Activated naive CD4-positive, alpha-beta T cell (primary cell): ENCODE measurements at places on chromosomes 5 and 9.

- DNase-seq: no peak
These were observed 17.5 kb upstream of the SPRY4 start for GRCh38 chr5:142342128-142342981.

GRCh38 chr5:135678640-135679268 is 100.0 kb upstream of the CXCL14 start:
- no peak for DNase-seq

DNA sequence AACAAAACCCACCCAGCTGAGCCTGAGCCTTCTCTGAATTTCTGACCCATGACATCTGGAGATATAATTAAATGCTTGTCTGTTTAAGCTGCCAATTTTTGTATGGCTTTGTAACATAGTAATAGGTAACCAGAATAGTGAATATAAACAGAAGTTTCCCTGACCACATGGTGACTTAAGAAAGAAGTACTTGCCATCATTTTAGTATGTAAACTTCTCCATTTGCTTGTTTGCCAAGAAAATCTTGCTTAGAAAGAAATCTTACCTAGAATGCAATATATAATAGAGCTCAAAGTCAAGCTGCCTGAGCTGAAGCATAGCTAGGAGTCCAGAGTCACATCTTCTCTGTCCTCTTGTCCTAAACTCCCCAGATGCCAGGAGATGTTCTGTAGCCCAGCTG is 117.0 kb downstream of the PCSK1 start:
- DNase-seq: no peak

GRCh38 chr9:86349271-86349670 is 4.9 kb downstream of the TUT7 start:
- DNase-seq: no peak

DNA sequence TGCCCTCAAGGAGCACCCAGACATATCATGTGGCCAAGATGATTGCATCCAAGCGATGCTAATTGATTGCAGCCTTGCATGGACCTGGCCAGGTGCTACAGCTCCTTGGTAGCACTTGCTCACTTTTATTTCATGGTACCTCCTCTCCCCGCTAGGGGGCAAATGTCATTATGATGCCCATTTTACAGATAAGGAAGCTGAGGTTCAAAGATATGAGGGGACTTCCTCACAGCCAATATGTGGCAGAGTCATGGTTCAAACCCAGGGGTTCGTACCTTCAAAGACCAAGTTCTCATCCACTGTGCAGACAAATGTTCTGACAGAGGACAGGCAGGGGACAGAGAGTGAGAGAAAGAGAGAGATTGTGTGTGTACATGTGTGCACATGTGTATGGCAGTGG is 21.9 kb upstream of the KCNMB1 start:
- DNase-seq: no peak

- DNase-seq: no peak
These were observed 24.2 kb downstream of the P4HA2 start for GRCh38 chr5:132203464-132203818.

GRCh38 chr5:143373076-143373475 is 30.4 kb downstream of the NR3C1 start:
- DNase-seq: no peak

- no peak for DNase-seq
These were observed 278.2 kb downstream of the BRINP1 start for GRCh38 chr9:119091074-119091473.

DNA sequence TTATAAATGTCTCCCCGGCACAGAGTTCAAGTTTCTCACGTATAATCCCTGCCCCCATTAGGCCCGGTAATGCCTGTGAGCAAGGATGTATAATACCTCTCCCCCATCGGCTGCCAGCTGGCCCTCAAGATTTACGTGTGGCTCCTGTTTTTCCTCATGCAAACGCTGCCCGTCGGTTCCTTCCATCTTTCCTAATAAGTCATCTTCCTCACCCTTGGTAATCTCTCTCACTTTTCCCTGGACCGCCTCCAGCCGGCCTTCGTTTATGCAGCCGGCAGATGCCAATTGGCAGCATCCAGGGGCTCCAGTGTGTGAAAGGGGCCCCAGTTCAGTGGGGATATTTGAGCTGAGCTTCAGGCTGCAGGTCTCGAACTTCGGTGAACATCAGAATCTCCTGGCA is 86.5 kb upstream of the NEURL1B start:
- no peak for DNase-seq

GRCh38 chr5:160555971-160556631 is 134.4 kb downstream of the PTTG1 start:
- no peak for DNase-seq

- no peak for DNase-seq
These were observed 74.3 kb downstream of the C5orf15 start for GRCh38 chr5:133894143-133894542.

- DNase-seq: no peak
These were observed 264.8 kb downstream of the CETN3 start for GRCh38 chr5:90144625-90145327.

DNA sequence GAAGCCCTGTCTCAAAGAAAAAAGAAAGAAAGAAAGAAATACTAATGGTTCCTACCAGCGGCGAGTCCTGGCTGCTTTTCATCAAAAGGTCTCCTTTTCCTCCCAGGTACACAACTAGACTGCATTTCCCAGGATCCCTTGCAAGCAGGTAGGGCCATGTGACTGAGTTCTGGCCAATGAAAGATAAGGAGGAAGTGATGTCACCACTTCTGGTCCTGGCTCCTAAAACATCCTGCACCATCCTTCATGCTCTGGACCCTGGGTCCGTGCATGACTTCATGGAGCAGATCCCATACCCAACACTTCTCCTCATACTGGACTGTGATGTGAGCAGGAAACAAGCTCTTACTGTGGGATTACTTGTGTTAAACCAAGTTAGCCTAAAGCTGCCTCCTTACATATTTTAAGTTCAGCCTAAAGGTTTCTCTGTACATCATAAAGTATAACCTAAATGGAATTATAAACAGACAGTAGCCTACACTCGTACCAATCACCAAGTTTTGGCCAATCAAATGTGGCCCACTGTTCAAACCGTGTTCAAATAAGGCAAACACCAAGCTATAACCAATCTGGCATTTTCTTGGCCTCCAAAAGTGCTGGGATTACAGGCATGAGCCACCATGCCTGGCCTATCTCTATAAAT is 30.2 kb upstream of the FUBP3 start:
- DNase-seq: no peak

DNA sequence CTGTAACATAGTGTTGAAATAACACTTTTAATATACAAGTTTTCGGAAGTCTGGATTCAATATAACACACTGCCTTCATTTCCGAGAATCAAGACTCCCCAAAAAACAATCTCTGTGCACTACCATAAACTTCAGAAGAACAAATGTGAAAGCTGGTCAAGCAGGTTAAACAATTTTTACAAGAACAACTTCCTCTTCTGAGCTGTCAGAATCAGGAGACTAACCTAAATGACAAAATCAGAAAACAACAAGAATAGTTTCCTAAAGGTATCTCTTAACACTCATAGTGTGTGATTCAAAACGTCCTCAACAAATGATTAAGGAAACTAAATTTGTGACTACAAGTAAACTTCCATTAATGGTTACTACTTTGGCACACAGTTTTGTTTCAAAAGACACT is 11.6 kb downstream of the C9orf72 start:
- no peak for DNase-seq

- DNase-seq: no peak
These were observed 1.2 kb upstream of the PURA start for GRCh38 chr5:140112685-140113179.

DNA sequence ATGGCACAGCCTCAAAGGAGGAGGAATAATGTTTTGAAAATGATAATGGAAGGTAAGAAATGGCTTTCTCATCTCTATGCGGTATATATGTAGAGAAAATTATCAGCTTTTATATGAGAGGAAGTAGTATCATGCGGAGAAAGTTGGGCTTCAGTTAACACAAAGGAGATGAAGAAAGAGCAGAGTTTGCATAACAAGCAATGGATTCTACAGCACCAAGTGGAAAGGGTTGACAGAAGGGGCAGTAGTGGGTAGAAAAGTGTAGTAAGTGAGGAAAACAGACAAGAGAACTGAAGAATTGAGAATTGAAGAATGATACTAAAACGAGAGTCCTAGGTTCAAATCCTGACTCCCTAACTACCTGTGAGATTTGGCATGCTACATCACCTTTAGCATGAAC is 51.0 kb downstream of the GNG10 start:
- no peak for DNase-seq
